ENCODE measurements at places on chromosomes 6 and 20. TPM values are rescaled to one million over a fixed set of nuclear protein-coding genes. Genes with fewer than 3 reads are reported as not detected.

Gene GATA5
- total RNA-seq, result not detected

Gene CDSN
- not detected for total RNA-seq

Gene MLIP
- total RNA-seq, result not detected

Gene TBC1D20
- 41.4 TPM for total RNA-seq

Gene E2F3
- total RNA-seq, result 30.3 TPM

Gene NKAIN2
- not detected for total RNA-seq

Gene MYBL2
- 95.1 TPM for total RNA-seq

Gene POM121L2
- total RNA-seq, result not detected

Gene SOX18
- total RNA-seq, result 1.3 TPM

Gene NPEPL1
- 20.6 TPM for total RNA-seq

Gene MICA
- 11.5 TPM for total RNA-seq

Gene SERINC1
- 47.5 TPM for total RNA-seq

Gene LY6G6D
- total RNA-seq, result not detected

Gene DUSP15
- total RNA-seq, result not detected

Gene OCSTAMP
- 0.26 TPM for total RNA-seq

Gene GNMT
- total RNA-seq, result 0.60 TPM

Gene RUNX2
- 12.7 TPM for total RNA-seq

Gene DPM1
- total RNA-seq, result 54.6 TPM

Gene GTF2H4
- total RNA-seq, result 71.3 TPM

Gene BPIFA3
- not detected for total RNA-seq

Gene GRM1
- not detected for total RNA-seq

Gene CYP21A2
- total RNA-seq, result 0.36 TPM

Gene RAET1L
- total RNA-seq, result not detected

Gene GABRR1
- total RNA-seq, result not detected

Gene SDCBP2
- 2.2 TPM for total RNA-seq

Gene KCNK17
- total RNA-seq, result not detected

Gene GRIK2
- total RNA-seq, result not detected

Gene ARG1
- not detected for total RNA-seq

Gene SLC32A1
- total RNA-seq, result not detected

Gene CEP250
- total RNA-seq, result 45.6 TPM

Gene TTLL9
- not detected for total RNA-seq

Gene TRDN
- not detected for total RNA-seq

Gene PPT2
- total RNA-seq, result 17.1 TPM

Gene JARID2
- total RNA-seq, result 62.5 TPM

Gene C6orf58
- 0.16 TPM for total RNA-seq

Gene ARMC12
- total RNA-seq, result 0.24 TPM

Gene TMEM244
- total RNA-seq, result not detected

Gene LKAAEAR1
- total RNA-seq, result 0.31 TPM

Gene BACH2
- 68.1 TPM for total RNA-seq

Gene KCNK16
- total RNA-seq, result not detected

Gene MARCKS
- total RNA-seq, result 0.10 TPM

Gene FRMD1
- total RNA-seq, result not detected

Gene ARMH2
- not detected for total RNA-seq

Gene ZNF391
- 0.44 TPM for total RNA-seq

Gene ID4
- total RNA-seq, result not detected

Gene ERVFRD-1
- not detected for total RNA-seq

Gene COL11A2
- 0.61 TPM for total RNA-seq
